Left renal cortex interstitium (tissue), 4 donors: ENCODE measurements at places on chromosomes 5 and 9. TPM values are rescaled to one million over a fixed set of nuclear protein-coding genes. Genes with fewer than 3 reads are reported as not detected.

DNA sequence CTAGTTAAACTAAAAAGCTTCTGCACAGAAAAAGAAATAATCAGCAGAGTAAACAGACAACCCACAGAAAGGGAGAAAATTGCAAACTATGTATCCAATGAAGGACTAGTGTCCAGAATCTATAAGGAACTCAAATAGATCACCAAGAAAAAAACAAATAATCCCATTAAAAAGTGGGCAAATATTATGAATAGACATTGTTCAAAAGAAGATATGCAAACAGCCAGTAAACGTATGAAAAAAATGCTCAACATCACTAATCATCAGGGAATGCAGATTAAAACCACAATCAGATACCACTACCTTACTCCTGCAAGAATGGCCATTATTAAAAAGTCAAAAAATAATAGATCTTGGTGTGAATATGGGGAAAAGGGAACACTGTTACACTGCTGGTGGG, 119.9 kb downstream of the FRMD3 start:
- DNase-seq = no peak

DNA sequence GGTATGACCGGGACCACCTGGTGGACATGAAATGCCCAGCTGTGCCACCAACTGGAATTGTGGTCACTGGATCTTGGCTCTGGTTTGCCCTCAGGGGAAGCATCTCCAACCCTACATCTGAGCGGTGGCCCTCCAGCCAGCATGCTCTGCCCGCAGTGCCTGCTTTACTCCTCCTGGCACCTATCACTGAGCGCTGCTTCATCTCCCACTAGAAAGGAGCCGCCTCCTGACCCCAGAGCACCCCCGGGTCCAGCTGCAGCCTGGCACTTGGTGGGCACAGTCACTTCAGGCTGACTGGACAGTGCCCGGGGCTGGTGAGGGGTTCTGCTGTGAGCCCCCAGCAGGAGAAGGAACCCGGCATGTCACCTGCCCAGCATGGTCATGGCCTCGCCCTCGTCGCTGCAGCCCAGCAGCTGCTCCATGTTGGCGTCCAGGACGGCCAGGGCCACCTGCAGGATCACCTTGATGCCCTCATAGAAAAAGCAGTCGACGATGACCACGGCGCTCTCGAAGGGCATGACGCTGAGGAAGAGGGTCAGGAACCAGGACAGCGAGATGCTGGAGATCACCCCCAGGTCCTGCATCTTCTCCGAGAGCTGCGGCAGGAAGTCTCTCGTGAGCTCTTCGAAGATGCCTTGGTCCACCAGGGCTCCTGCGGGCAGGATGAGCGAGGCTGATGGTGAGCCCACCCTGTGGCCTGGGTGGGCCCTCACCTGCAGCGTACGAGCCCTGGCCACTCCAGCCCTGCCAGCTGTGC, 16.1 kb upstream of the MRNIP start:
- DNase-seq = no peak

GRCh38 chr5:36703245-36703860, 96.9 kb downstream of the SLC1A3 start:
- DNase-seq = no peak

- DNase-seq = no peak
Observed at GRCh38 chr9:133187561-133188005, 21.5 kb downstream of the OBP2B start.

GRCh38 chr5:57784121-57784520, 301.5 kb upstream of the ACTBL2 start:
- no peak for DNase-seq

GRCh38 chr9:111828193-111828592, 33.5 kb upstream of the SHOC1 start:
- no peak for DNase-seq

DNA sequence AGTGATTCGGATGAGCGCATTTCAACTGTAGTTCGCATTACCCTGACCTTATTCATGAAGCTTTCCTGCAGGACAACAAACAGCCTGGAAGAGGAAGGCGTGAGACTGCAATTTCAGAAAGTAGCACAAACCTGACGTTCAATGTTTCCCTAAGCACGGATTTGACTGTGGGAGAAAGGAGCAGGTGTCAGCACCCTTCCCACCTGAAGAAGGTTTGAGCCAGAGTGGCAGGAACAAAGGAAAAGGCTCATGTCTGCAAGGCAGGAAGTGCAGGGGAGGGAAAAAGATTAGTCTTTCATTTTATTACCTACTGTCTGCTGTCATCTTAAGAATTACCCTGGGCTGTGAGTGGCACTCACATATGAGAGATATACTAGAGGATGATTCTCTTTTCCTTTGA, 114.0 kb downstream of the MED10 start:
- DNase-seq = no peak

- no peak for DNase-seq
Observed at GRCh38 chr5:51286046-51286445, 97.2 kb upstream of the ISL1 start.

DNA sequence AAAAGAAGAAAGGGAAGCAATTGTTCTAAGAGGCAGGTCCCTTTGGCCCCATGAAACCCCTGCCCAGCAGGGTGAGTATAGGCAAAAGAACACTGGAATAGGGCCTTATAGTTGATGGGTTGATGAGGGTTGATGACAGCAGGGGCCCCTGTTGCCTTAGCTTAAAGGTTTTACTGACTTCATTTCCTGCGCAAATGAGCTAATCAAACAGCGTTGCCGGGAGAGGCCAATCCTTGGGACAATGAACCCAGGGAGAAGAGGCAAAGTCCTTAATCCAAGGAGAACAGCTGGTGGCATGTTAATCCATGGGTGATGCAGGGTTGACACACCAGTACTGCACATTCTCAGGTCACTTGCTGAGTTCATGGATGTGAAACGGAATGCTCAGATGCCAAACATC, 22.0 kb upstream of the EPB41L4B start:
- DNase-seq = no peak

DNA sequence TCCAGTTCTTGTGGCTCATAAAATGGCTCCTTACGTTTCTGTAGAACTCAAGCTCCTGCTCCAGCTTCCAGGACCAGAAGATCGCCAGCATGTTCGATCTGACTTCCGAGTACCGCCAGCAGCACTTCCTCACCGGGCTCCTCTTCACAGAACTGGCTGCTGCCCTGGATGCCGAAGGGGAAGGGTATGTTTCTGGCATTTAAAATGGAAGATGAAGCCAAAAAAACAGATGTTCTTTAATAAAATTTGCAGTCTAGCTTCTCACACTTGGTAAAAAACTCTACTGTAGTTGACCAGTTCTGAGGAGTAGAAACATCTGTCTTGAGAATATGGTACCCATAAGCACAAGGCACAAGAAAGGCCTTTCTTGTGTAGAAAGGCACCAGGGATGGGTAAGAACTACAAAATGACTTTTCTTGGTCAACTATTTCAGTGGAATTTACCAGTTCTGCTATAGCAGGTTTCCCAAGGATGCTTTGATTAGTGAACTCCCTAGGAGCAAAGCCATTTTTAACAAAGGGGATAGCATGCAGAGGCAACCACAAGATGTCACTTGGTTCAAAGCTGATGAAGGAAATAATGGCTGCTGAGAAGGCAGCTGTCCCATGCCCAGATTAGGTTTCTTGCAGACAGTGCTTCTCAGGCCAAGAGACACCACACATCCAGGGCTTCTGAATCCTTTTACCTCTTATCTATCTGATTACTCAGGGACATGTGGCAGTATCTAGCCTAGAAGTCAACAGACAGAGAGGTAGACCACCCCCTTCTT, 192.4 kb downstream of the DOCK8 start:
- DNase-seq = no peak

DNA sequence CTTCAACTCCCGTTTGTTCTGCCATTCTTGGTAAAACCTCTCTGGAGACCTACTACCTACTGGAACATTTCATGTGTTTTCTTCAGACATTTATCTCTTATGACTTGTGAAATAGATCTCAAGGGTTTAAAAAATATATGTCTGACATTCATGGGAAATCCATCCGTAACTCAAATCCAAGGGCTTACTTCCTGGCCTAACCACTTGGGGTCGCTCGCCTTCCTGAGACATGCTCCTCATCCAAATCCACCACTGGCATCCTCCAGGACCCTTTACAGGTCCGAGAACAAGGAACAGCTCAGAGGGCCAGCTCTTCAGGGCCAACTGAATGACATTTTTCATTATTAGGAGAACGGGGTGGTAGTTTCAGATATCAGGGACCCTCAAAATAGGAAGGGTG, 235.1 kb upstream of the TUT7 start:
- DNase-seq = no peak

DNA sequence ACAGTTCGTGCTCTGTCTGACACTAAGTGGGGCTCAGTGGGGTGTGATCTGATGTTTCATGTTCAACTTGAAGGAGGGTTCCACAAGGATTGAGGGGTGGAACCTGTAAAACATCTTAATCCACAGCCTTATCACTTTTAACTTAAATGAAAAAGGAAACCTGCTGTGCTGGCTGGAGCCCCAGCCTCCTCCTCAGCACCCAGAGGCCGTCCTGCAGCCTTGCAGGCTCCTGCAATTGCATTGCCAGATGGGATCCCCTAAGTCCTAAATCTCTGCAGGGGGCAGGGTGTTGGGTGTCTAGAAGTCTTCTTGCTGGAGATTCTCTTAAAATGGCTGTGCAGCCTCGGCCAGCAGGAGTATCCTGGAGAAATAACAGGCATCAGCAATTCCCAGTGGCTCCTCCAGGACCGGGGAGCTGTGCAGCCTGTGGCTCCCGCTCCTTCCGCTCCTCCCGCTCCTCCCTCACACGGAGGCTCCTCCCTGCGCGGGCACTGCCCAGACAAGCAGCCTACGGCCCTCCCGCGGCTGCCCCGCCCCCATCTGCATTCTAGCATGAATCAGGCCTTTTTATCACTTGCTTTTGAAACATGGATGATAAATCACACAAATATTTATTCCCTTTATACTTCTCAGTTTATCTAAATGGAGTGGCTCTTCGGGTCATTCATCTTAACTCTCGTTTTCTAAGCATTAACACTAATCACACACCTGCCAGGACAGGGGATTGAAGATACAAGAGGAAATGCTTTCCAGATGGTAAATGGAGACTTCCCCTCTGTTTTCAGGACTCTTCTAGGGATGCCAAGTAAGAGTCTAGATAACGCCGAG, 131.0 kb downstream of the ADAMTS16 start:
- DNase-seq = no peak

GRCh38 chr5:154046486-154046885, 7.7 kb downstream of the MFAP3 start:
- DNase-seq = no peak

DNA sequence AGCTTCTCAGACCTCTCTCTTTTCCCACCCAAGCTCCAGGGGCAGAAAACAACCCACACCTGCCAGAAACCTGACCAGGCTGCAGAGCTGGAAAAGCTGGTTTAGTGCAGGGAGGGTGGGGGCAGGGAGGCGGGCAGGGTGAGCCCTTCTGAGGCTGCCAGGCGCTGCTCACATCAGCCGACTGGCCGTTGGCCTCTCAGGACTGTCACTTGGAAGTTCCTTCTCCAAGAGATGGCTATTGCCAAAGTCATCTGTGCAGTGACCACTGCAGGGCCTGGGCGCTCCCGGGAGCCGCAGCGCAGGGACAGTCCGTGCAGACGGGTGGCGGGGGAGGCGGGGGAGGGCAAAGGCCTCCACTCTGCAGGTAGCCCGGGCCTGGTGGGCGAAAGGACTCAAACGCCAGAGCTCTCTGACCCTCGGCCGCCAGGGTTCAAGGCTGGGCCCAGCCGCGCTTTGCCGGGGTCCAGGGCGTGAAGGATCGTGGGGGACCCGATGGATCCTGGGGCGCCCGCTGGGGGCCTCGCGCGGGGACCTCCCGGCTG, 205.0 kb upstream of the IER5L start:
- no peak for DNase-seq

Gene SV2C
- 0.05 TPM for polyA plus RNA-seq

Gene ANKRD33B
- 1.6 TPM for polyA plus RNA-seq

Gene LCN10
- polyA plus RNA-seq = 1.5 TPM

Gene ALDH1A1
- polyA plus RNA-seq = 326 TPM

Gene FOXD4L5
- 0.25 TPM for polyA plus RNA-seq

Gene MRPL22
- polyA plus RNA-seq = 50.3 TPM

Gene IL3
- polyA plus RNA-seq = not detected

Gene PANK3
- polyA plus RNA-seq = 67.6 TPM

Gene IFNK
- polyA plus RNA-seq = not detected

Gene PLAC8L1
- 2.6 TPM for polyA plus RNA-seq
